Caki2 (cell line): ENCODE measurements at places on chromosomes 7 and 10. TPM values are rescaled to one million over a fixed set of nuclear protein-coding genes. Genes with fewer than 3 reads are reported as not detected.

C7orf57 gene
- total RNA-seq: 0.26 and 1.6 TPM in 2 replicates

HOXA1 gene
- total RNA-seq: 0.38 and 3.9 TPM in 2 replicates

ACSL5 gene
- not detected in 2 replicates for total RNA-seq

LRRC17 gene
- total RNA-seq: 1.5 TPM in 1 of 2 replicates, not detected in the other

TPK1 gene
- 31.0 and 37.9 TPM in 2 replicates for total RNA-seq

HELLS gene
- 59.2 and 74.8 TPM in 2 replicates for total RNA-seq

OTUD1 gene
- total RNA-seq: 13.1 and 14.8 TPM in 2 replicates

WIPF3 gene
- total RNA-seq: 0.27 TPM in 1 of 2 replicates, not detected in the other

ST8SIA6 gene
- not detected in 2 replicates for total RNA-seq

MYO1G gene
- total RNA-seq: not detected in 2 replicates

GPR85 gene
- not detected in 2 replicates for total RNA-seq

C10orf143 gene
- 4.8 TPM in 1 of 2 replicates, not detected in the other for total RNA-seq

SLC16A12 gene
- 0.51 and 2.6 TPM in 2 replicates for total RNA-seq

SLC29A4 gene
- total RNA-seq: 23.8 and 30.2 TPM in 2 replicates

FEZF1 gene
- total RNA-seq: not detected in 2 replicates

BICC1 gene
- total RNA-seq: 91.3 and 105 TPM in 2 replicates

PRLHR gene
- not detected in 2 replicates for total RNA-seq

TMEM254 gene
- total RNA-seq: 19.8 and 46.2 TPM in 2 replicates

TAS2R3 gene
- not detected in 2 replicates for total RNA-seq

GOLGA7B gene
- 5.1 and 5.4 TPM in 2 replicates for total RNA-seq

NPSR1 gene
- not detected in 2 replicates for total RNA-seq

DOCK4 gene
- total RNA-seq: 3.5 and 9.5 TPM in 2 replicates

RBP4 gene
- 0.54 TPM in 1 of 2 replicates, not detected in the other for total RNA-seq

STN1 gene
- 34.5 and 46.1 TPM in 2 replicates for total RNA-seq

BAMBI gene
- 19.8 and 26.8 TPM in 2 replicates for total RNA-seq
